ENCODE measurements at places on chromosomes 5 and 9.

GRCh38 chr5:95975703-95976102 is 14.1 kb upstream of the ELL2 start:
- no peak for DNase-seq

GRCh38 chr5:75509956-75510355 is 1.5 kb downstream of the CERT1 start:
- DNase-seq, result no peak

DNA sequence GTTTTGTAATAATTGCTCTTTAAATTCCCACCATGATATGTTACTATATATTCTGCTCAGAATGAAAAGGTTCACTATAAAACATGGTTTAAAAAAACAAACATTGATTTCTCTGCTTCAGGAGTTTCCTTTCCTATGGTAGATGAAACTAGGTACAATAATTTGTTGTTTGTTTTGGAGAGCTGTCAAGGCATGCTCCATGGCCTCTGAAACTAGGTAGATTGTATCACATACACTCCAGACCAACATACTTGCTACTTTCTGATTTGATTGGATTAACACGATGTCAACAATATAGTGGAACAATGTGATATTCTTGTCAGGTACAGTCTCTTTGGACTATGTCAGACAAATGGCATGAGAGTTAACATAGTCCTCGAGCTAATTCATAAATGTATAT is 452.7 kb upstream of the CDH9 start:
- no peak for DNase-seq

DNA sequence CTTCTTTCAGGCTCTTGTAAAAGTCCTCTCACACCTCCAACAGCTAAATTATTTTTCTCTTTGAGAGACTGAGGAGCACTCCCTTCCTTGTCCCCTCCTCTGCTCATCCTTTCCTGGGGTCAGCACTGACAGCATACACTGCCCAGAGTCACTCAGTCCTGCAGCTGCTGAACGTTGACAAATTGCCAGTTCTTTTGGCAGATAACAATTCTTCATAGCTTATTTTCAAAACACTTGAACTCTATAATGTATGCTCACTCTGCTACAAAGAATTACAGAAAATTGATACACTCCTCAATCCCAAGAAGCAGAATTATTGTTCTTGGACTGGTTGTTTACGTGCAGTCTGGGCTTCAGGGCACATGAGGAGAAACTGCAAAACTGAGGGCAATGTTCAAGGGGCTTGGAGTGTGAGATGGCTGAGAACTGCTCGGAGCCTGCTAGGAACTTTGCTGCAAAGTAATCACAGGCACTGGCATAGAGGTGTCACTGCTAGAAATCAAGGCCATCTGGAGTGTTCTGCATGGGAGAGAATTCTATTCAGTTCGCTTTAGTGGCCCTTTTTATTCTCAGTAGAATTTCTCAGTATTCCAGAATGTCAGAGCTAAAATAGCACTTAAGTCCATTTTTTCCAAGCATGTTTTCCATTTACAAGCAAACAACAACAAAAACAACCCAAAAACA is 96.4 kb upstream of the SPOCK1 start:
- no peak for DNase-seq

GRCh38 chr5:111511831-111512374 is 432 bp downstream of the STARD4 start:
- DNase-seq, result peak; percentile 2

DNA sequence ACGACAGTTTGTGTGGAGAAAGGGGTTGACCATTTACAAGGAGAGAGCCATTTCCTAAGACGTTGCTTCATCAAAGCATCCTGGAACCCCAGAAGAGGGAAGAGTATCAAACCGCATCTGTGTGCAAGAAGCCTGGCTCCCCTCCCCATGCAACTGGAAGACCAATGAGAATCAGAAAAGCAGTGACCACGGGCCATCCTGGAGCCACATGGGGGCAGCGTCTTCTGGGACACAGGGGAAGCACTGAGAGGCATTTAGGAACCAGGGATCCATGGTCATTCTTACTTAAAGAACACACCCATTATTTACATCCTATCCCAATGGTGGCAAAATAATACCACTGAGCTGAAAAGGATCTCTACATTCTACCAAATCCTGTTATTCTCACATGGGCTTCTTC is 29.3 kb downstream of the SEMA5A start:
- DNase-seq, result no peak

DNA sequence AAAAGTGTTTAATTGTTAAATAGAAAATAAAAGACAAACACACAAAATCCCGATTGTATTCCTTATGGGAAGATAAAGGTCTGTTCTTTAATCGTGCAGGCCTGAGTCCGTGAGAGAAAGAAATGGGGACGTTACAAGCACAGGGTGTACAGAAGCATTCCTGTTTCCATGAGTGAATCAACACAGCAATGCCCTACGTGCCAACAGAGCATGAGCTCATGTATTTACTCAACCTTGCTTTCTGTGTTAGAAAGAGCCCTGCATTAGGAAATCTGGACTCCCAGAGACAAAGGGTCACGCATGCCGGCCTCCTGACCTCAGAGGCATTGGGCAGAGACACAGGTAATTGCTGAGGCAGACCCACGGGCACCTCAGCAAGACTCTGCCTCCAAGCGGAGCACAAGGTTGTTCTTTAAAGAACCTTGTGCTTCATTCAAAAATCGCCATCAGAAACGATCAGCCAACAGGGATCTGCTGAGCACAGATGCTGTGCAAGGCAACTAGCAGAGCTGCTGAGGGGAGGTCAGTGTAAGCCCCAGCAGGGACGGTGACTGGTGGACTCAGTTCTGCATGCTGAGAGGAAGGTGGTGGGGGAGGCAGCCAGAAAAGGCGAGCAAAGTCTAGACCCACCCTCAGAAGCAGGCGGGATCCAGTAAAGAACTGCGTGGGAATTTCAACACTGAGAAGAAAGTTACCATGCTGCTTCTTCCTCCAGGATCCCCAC is 101.0 kb downstream of the TLE1 start:
- no peak for DNase-seq

GRCh38 chr5:62521319-62521718 is 57.3 kb upstream of the LRRC70 start:
- DNase-seq, result no peak

GRCh38 chr9:95505072-95505716 is 11.6 kb downstream of the PTCH1 start:
- DNase-seq, result no peak

DNA sequence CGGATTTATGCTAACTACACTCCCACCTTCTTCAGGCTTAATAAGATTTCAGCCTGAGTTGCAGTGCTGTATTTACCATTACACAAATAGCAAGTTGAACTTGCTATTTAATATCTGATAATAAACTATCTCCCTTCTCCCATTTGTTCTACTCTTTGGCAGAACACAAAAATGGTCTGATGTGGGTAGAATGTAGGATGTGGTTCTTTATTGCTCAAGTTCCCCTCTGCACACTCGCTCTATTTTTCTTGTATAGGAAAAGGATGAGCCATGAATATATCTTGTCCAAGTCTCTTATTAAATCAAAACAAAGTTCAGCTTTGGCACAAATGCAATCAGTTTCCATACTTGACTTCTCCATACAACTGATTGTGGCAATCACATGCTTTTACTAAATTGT is 37.2 kb upstream of the KIF2A start:
- DNase-seq, result no peak

GRCh38 chr5:171055875-171056454 is 194.1 kb downstream of the RANBP17 start:
- DNase-seq, result no peak

DNA sequence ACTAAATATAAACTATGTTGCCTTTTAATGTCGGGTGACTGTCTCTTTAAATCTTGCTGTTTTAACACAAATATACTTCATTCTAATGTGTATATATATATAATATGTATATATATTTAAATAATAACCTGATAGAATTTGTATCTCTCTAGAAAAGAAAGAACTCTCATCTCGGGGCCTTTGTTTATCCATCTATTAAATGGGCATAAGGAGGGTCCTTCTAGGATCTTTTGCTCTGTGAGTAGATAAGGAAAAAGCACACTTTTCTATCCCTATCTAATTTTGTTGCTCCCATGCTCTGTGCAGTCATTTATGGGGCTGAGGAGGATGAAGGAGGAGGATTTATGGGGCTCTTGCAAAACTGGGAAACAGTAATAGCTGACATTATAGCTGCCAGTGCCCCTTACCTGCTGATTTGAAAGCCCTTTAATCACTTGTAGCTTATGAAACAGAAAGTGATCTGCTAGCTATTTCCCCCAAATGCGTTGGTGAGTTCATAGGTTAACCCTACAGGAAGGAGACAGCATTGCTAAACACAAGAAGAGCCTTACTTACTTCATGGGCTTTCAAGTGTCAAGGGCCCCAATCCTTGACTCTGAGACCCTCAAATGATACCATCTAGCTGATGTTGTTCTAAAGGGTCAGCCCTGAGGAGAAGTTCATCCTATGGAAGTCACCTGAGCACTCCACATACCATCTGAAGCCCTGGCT is 5.8 kb upstream of the PPARGC1B start:
- DNase-seq, result no peak

DNA sequence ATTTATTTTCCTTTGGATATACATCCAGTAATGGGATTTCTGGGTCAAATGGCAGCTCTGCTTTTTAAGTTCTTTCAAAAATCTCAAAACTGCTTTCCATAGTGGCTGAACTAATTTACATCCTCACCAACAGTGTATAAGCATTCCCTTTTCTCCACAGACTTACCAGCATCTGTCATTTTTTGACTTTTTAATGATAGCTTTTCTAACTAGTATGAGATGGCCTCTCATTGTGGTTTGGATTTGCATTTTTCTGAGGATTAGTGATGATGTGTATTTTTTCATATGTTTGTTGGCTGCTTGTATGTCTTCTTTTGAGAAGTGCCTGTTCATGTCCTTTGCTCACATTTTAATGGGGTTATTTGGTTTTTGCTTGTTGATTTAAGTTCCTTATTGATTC is 90.0 kb upstream of the HMHB1 start:
- no peak for DNase-seq

DNA sequence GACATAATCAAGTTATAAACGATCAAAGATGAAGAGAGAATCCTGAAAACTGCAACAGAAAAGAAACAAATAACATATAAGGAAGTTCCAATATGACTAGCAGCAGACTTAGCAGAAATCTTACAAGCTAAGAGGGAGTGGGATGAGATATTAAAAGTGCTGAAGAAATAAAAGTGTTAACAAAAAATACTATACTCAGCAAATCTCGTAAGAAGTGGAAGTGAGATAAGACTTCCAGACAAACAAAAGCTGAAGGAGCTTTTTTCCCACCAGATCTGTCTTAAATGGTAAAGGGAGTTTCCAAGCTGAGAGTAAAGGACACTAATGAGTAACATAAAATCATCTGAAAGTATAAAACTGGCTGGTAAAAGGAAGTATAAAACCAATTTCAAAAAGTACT is 2036.0 kb upstream of the C9orf72 start:
- DNase-seq, result no peak

GRCh38 chr9:27065288-27065687 is 43.7 kb upstream of the TEK start:
- DNase-seq, result no peak

- DNase-seq, result no peak
These were observed 2015.4 kb upstream of the WWC1 start for GRCh38 chr5:166276006-166276405.

DNA sequence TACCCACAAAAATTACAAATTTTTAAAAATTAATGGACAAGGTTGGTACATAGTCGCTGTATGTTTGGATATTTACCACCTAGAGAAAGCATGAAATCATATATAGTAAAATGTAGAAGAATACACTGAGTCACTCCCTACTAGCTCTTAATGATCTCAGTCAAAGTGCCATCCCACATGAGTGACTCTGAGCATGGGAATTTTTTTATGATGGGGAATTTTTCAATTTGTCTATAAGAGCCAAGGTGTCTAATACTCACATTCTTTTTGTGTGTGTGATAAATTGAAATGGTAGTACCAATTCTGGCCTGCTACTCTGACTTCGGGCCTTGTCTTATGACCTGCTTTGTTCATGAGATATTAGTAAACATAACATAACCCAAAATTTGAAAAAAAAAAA is 483.2 kb downstream of the CDH10 start:
- no peak for DNase-seq

- no peak for DNase-seq
These were observed 103.3 kb upstream of the LHFPL2 start for GRCh38 chr5:78751872-78752271.

- no peak for DNase-seq
These were observed 155.3 kb downstream of the ISOC1 start for GRCh38 chr5:129249886-129250285.

- DNase-seq, result no peak
These were observed 24.1 kb downstream of the CDK5RAP2 start for GRCh38 chr9:120555839-120556238.

DNA sequence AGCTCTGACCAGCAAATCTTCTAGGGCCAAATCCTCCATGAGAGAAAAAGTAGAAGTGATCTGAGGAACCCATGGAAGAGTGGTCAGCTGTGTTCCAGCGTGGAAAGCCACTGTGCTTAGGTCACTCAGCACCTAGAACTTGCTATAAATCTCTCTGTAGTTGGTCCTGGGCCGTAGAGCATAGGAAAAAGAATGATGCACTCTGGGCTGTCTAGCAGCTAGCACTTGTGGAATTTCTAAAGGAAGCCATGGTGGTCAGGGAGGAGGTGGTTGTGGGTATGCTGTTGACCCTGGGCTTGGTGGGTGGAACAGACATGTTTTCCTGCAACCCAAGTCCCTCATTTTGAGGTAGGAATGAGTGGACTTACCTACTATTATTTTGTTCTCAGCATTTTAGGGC is 48.1 kb downstream of the GGTA1 start:
- no peak for DNase-seq

GRCh38 chr5:27523629-27524028 is 485.2 kb upstream of the CDH9 start:
- no peak for DNase-seq

- no peak for DNase-seq
These were observed 370.9 kb downstream of the PLK2 start for GRCh38 chr5:58088941-58089340.

DNA sequence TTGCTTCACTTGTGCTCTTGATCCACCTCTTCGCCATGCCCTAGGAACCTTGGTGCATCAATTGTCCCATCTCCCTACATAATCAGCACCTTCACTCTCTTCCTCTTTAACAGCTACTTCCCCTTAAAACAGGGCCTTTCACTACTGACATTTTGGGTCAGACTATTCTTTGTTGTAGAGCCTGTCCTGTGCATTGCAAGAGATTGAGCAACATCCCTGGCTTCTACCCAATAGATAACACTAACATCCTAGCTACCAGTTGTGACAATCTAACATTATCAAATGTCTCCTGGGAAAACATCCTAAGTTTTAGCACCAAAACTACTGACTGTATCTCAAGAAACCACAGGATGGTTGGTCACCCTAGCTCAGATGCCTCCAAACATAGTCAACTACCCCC is 854.3 kb upstream of the DMAC1 start:
- DNase-seq, result no peak
